Type B pancreatic cell (in vitro differentiated cells): ENCODE measurements at places on chromosomes 1 and 21. TPM values are rescaled to one million over a fixed set of nuclear protein-coding genes. Genes with fewer than 3 reads are reported as not detected.

RNF186 gene
- total RNA-seq: 1.3 and 1.9 TPM in 2 replicates

DNA sequence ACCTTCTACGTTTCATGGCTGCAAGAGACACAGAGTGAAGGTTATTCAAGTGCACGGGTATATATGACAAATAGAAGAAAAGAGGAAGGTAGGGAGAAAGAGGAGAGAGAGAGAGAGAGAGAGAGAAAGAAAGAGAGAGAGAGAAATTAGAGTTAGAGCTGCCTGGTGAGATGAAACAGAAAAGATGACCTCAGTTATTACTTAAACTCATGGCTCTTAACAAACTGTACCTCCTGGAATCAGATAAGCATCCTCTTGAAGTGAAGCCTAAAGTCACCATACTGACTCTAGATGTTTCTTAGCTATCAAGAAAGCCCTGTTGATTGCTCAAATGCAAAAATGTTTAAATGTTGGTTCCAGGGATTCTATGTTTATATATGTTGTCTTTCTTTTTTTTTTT is 597.7 kb upstream of the ZP4 start:
- no peak for DNase-seq
- H3K4me3 ChIP-seq: no peak overlapping the region
- H3K36me3 ChIP-seq: no peaks in the 10 kb centered on the region
- H3K4me1 ChIP-seq: peaks cover 14% of the 10 kb centered on the region

TNFRSF9 gene
- 0.39 and 3.8 TPM in 2 replicates for total RNA-seq

GRCh38 chr1:93723733-93724270 is 42.2 kb upstream of the BCAR3 start:
- no peaks in the 10 kb centered on the region for H3K36me3 ChIP-seq
- DNase-seq: no peak
- H3K4me1 ChIP-seq: peaks cover 21% of the 10 kb centered on the region
- H3K27ac ChIP-seq: peak overlapping the region; percentile 73
- H3K4me3 ChIP-seq: peak overlapping the region; percentile 34

DNA sequence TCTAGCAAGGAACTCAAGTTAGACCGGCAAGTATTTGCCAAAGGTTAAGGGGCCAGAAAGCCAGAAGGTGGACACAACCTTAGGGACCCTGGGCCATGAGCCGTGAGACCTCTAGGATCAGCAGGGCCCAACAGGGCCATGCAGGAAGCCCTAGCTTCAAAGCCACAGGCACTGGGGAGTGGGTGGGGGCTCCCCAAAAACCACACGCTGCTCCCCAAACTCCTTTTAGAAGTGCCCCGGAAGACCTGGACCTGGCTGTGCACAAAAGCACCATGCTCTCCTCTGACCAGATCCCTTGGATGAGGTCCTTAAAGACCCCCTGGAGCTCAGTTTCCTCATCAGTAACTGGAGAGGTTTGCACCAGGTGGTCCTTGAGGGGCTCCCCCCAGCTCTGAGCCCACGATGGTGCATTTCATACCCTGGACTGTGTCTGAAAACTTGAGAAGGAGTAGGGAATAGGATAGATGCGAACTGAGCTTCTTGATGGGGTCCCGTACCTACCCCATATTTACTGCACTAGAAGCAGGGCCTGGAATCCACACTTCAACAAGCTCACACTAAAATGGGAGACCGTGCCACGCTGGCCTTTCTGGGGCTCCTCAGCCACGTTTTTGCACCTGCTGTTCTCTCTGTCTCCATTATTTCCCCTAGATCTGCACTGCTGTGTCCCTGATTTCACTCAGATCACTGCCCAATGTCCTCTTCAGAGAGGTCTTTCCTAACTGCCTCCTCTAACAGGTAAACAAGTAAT is 40.6 kb upstream of the LBR start:
- DNase-seq: no peak
- H3K4me3 ChIP-seq: no peak overlapping the region
- no peaks in the 10 kb centered on the region for H3K27me3 ChIP-seq
- no peak overlapping the region for H3K27ac ChIP-seq
- no peaks in the 10 kb centered on the region for H3K36me3 ChIP-seq

DNA sequence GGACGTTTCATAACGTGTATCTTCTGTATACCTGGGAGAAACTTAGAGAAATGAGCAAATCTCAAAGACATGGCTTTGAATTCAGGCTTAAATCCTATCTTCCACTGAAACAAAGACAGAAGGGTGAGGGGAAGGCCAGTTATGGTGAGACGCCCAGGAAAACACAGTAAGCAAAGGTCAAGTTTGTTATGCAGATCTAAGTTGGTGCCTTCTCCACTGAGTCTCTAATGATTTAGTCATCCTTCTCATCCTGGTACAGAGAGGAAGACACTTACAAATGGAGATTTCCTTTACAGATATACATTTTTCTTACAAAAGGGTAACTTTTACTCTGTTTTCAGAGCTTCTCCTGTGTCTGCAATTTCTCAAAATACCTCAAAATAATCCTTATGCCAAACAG is 64.4 kb downstream of the MAP3K7CL start:
- DNase-seq: no peak
- H3K36me3 ChIP-seq: peaks cover 6% of the 10 kb centered on the region
- H3K4me3 ChIP-seq: peak overlapping the region; percentile 56
- peak overlapping the region; percentile 82 for H3K27ac ChIP-seq
- no peaks in the 10 kb centered on the region for H3K27me3 ChIP-seq

DNA sequence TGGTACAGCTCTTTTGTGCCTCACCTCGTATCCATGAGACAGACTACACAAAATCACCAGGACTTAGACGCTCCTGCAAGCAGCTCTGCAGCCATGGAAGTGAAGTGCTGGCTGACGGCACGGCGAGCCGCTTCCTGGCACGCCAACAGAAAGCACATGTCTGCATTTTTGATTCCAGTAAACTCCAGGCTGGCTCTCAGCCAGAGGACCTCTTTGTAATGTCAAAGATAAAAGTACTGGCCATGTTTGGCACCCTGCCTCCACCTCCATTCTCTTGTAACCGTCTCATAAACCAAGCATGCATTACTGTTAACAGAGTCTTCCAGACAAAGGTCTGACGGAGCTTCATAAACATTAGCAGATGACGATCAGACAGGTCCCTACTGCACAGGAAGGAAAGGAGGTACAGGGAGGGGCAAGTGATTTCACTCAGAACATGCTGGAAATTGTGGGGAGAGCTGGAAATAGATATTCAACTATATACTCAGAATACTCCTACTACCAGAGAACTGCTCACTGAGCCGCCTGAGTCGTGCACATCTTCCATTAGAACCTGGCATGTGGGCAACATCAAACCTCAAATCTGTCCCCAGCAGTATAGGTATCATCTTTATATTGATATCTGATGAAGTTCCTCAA is 632.0 kb downstream of the SMYD3 start:
- no peaks in the 10 kb centered on the region for H3K27me3 ChIP-seq
- DNase-seq: no peak
- H3K27ac ChIP-seq: peak overlapping the region; percentile 28
- peaks cover 1% of the 10 kb centered on the region for H3K36me3 ChIP-seq

- peaks cover 44% of the 10 kb centered on the region for H3K27me3 ChIP-seq
- H3K27ac ChIP-seq: peak overlapping the region; percentile 70
- H3K36me3 ChIP-seq: no peaks in the 10 kb centered on the region
- peaks cover 17% of the 10 kb centered on the region for H3K4me1 ChIP-seq
These were observed 884 bp upstream of the LRRC8C start for GRCh38 chr1:89631816-89632656.

DNA sequence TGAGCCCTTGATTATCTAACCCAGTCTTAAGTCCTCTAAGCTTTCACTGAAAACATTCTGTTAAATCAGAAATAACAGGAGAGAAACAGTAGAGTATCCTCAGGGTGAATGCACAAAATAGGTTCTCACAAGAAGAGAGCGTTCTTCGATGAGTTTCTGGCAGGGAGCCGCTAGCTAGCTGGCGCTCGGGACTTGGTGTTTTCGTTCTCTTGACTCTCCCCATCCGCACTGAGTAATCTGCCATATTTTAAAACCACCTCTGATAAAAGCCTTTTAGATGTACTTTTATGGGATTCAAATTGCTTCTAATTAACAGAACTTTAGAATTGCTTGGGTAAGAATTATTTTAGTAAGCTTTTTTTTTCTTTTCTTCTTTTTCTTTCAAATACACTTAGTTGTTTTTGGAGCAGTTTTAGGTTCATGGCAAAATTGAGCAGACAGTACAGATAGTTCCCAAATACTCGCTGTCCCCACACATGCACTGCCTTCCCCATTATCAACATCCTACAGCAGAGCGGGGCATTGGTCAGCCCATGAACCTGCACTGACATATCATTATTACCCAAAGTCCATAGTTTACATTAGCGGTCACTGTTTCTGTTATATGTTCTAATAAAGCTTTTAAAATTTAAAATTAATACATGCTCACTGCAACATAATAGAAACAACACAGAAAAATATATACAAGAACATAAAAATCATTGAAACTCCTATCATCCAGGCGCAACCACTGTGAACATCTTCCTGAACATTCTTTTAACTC is 35.4 kb downstream of the PRDM2 start:
- H3K4me1 ChIP-seq: peaks cover 9% of the 10 kb centered on the region
- DNase-seq: no peak
- peaks cover 7% of the 10 kb centered on the region for H3K36me3 ChIP-seq

DNA sequence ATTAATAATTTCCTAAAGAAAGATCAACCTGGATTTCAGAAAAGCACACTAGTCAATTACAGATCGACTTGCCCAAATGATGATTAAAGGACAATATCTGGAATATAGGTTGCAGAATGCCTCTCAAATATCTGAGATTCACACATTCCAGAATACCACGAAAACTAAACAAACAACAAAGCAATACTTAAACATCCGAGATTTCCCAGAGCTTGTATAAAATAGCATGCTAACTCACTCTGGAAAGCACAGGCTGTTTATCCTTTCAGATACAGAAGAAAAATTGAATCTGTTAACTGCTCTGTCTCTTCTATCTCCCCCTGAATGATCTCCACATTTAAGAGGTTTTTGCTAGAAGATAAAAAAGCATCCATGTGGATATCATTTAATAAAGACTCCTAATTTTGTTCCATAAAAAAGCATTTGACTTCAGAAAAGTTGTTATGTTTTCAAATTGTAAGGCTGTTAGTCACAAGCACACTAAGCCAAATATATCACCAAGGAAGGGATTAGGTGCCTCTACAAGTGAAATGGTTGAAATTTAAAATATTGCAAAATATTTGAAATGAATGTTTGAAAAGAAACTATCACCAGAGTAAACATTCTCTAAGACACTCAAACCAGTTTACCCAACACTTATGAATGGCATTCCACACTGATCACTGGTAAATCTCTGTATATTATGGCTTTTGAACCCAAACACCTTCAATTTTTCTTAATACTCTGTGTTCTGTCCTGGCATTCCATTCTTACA is 865.1 kb upstream of the ADAMTS5 start:
- DNase-seq: no peak
- H3K27ac ChIP-seq: no peak overlapping the region
- H3K4me1 ChIP-seq: no peaks in the 10 kb centered on the region
- no peak overlapping the region for H3K4me3 ChIP-seq

- H3K27me3 ChIP-seq: no peaks in the 10 kb centered on the region
- no peak overlapping the region for H3K27ac ChIP-seq
- peaks cover 6% of the 10 kb centered on the region for H3K4me1 ChIP-seq
- DNase-seq: no peak
- no peak overlapping the region for H3K4me3 ChIP-seq
- peaks cover 4% of the 10 kb centered on the region for H3K36me3 ChIP-seq
These were observed 26.8 kb downstream of the TOR3A start for GRCh38 chr1:179108644-179109043.

OR6F1 gene
- total RNA-seq: not detected in 2 replicates

GRCh38 chr1:82279241-82279640 is 478.5 kb downstream of the ADGRL2 start:
- DNase-seq: no peak
- no peak overlapping the region for H3K27ac ChIP-seq
- H3K27me3 ChIP-seq: no peaks in the 10 kb centered on the region
- H3K4me1 ChIP-seq: no peaks in the 10 kb centered on the region
- H3K4me3 ChIP-seq: no peak overlapping the region

- H3K4me1 ChIP-seq: peaks cover 38% of the 10 kb centered on the region
- H3K27ac ChIP-seq: no peak overlapping the region
- no peak overlapping the region for H3K4me3 ChIP-seq
- H3K27me3 ChIP-seq: no peaks in the 10 kb centered on the region
These were observed 2.0 kb downstream of the CFAP45 start for GRCh38 chr1:159897962-159898361.

- no peak overlapping the region for H3K27ac ChIP-seq
- no peak overlapping the region for H3K4me3 ChIP-seq
- H3K27me3 ChIP-seq: peaks cover 3% of the 10 kb centered on the region
- no peaks in the 10 kb centered on the region for H3K36me3 ChIP-seq
- H3K4me1 ChIP-seq: peaks cover 3% of the 10 kb centered on the region
These were observed 193.3 kb upstream of the SNX7 start for GRCh38 chr1:98468111-98468717.

AKT3 gene
- 17.4 and 29.9 TPM in 2 replicates for total RNA-seq

DNA sequence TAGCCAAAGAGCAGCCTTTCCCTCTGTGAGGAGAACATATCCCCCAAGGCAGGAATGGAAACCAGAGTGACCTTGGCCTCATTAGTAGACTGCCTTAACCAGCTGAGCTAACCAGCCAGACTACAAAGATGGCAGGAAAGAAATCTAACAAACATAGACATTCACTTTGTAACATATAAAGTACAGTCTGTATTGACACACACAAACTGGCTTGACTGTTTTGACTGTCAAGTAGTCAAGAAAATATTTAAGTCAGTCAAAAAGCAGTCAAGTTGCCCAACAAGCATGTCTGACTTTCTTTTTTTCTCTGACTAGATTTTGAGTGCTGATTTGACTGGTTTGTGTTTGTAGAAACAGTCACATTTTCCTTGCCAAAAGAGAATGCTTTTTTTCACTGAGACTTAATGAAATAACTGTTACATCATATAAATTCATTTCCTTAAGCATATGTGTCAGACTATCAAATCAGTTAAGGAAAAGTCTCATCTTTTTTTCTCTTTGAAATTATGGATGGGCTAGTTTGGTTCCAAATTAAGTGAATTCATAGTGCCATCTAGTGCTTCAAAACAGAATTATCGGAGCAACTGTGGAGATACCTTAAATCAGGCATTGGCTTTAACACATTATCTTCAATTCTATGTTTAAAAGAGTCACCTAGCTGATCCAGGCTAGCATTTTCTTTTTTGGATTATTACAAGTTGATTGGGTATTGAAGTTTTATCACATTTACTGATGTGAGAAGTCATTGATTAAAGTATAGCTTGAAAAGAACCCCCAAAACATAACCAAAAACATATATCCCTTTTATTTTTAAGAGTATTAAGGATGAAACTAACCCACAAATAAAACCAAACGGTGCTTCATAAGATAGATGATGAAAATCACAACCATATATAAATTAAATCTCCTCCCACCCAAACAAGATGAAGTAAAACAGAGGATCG is 75.0 kb downstream of the ATP6V1G3 start:
- no peaks in the 10 kb centered on the region for H3K36me3 ChIP-seq
- H3K4me3 ChIP-seq: no peak overlapping the region
- H3K27me3 ChIP-seq: no peaks in the 10 kb centered on the region
- DNase-seq: no peak

TNNT2 gene
- 21.3 and 63.9 TPM in 2 replicates for total RNA-seq
